Mononuclear cell (primary cell): ENCODE measurements at places on chromosomes 4 and X. TPM values are rescaled to one million over a fixed set of nuclear protein-coding genes. Genes with fewer than 3 reads are reported as not detected.

The UGT2A1 gene
- total RNA-seq, result not detected

The COX7B2 gene
- total RNA-seq, result not detected

The SPANXN3 gene
- total RNA-seq, result not detected

The CFAP47 gene
- total RNA-seq, result 0.10 TPM

The SLC7A11 gene
- total RNA-seq, result 1.9 TPM

The EFHC2 gene
- 6.1 TPM for total RNA-seq

The CD40LG gene
- total RNA-seq, result 18.4 TPM

The ZDHHC15 gene
- 0.42 TPM for total RNA-seq

The POU3F4 gene
- total RNA-seq, result not detected

The TNIP3 gene
- 0.73 TPM for total RNA-seq

The SLC26A1 gene
- 0.10 TPM for total RNA-seq

The PFKFB1 gene
- 0.42 TPM for total RNA-seq

The SPANXA2 gene
- not detected for total RNA-seq

The WNK3 gene
- total RNA-seq, result 0.42 TPM

The YY2 gene
- 1.5 TPM for total RNA-seq

The PDCL2 gene
- total RNA-seq, result not detected
